HepG2 (cell line): ENCODE measurements at places on chromosomes 3 and 15.

- no peak for DNase-seq
Measured at GRCh38 chr3:193346259-193346658, 32.3 kb downstream of the ATP13A5 start.

GRCh38 chr15:41577863-41578735, 19.1 kb downstream of the TYRO3 start:
- no peak for DNase-seq

DNA sequence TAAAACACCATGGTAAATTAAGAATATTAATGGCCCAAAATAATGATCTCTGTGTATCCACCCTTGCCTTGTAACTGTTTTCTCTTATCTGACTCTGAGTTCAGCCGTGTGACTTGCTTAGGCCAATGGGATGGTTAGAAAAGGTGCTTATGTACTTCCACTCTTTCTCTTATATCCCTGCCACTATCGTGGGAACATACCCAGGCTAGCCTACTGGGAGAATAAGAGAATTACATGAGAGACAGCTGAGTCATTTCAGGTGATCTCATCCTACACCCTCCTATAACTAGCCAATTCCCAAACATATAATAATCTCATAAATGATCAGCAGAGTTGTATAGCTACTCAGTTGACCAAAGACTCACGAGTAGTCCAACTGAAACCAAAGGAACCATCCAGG, 98.3 kb upstream of the ABI3BP start:
- peak; percentile 5 for DNase-seq

DNA sequence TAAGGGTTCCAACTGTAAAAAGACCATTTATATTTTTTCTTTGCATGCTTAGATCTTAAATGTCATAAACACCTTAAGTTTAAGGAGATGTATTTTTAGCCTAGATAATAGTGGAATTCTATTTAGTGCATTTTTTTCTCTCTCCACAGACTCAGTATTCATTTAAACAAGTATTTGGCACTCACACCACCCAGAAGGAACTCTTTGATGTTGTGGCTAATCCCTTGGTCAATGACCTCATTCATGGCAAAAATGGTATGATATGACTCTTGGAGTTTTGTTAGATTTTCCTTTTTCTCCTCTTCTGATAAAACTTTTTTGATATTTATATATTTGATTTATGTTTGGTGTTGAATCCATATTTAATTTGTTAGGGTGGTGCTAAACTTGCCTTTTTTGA, 7.3 kb downstream of the KIF23 start:
- no peak for DNase-seq

- peak; percentile 74 for DNase-seq
Measured at GRCh38 chr3:105809208-105809888, 59.5 kb downstream of the CBLB start.

GRCh38 chr3:106161246-106161645, 292.4 kb upstream of the CBLB start:
- no peak for DNase-seq

DNA sequence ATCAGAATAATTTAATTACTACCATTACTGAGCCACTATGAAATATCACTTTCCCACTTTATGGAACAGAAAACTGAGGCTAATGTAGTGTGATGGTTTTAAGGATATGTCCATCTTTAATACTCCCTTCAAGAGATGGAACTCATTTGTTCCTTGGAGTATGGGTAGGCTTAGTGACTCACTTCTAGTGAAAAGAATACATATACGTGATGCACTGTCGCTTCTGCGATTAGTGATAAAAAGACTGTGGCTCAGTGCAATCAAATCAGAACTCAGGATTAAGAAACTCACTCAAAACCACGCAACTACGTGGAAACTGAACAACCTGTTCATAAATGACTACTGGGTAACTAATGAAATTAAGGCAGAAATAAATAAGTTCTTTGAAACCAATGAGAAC, 216.6 kb downstream of the SUCLG2 start:
- DNase-seq: no peak

DNA sequence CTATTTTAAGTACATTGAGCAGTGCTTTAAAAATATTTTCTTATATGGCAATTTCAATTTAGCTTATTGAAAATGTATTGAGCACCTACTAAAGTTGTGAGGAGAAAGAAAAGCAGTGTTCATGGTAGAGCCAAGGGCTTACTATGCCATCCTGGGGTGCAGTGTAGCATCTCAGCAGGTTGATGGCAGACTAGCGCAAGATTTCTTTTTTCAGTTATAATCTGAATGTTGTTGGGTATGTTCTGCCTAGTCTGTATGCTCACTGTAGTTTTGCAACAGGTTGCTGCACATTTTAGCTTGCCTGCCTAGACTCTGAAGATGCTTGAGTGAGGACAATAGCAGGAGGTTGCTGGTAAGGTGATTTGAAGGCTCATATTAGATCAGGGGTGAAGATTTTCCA, 103.1 kb upstream of the UNC13C start:
- DNase-seq: no peak

GRCh38 chr3:169144731-169145130, 518.8 kb downstream of the MECOM start:
- no peak for DNase-seq

- no peak for DNase-seq
Measured at GRCh38 chr15:61200626-61201025, 28.5 kb downstream of the RORA start.

DNA sequence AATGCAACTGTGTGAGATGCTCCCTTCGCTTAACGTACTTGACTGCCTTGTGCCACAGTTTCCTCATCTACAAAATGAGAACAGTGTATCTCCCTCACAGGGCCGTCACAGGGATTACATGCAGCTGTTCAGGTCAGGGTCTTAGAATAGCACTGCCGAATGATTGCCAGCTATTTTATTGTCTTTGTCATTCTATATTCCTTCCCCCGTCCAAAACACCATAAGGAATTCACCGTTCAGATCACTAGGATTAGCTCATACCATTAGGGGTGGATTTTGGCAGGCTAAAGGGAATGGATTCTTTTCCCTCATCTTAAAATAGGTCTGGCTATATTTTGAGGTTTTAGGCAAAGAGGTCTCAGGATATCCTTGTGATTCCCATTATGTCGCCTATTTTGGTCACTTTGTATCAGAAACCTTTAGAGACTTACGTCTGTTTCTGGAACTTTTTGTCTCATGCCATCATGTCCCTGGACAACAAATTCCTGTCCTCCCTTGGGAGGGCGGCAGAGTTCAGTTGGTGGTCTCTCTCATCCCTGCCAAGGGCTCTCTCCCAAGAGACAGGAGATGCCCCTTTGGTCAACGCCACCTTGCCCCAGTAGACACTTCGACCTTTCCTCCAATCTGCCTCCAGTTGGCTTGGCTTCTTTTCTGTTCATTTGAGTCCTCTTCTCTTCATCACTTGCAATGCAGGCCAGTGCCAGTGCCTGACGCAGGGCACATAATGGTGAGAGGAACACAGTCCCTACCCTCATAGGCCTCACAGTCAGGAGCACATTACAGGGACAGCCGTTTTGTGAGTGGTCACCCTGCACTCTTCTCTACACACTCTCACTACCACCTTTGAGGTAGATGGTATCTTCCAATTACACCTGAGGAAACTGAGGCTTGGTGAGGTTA, 171.6 kb upstream of the BHLHE40 start:
- no peak for DNase-seq

DNA sequence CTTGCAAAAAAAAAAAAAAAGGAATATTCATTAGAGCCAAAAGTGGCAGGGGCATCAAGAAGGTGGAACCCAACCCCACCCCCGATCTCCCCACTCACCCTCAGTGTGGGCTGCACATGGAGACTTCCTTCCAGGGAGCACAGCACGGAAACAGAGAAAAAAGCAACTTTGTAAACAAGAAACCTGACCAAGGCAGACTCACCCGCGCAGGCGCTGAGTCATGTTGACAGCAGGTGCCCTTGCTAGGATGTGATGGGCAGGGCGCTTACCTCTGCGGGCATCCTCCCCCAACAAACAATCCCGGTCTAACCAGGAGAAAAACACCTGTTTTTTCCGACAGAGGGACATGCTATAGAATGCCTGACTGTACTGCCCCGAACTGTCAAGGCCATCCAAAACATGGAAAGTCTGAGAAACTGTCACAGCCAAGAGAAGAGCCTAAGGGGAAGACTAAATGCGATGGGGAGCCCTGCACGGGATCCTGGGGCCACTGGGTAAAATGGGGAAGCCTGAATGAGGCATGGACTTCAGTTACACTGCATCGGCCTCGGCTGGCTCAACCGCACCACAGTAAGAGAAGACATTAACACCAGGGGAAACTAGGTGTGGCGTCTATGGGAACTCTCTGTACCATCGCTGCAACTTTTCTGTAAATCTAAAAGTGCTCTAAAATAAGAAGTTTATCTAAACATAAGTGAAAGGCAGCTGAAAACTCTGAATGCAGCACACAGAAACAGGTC, 66.7 kb upstream of the GATA2 start:
- DNase-seq: no peak

DNA sequence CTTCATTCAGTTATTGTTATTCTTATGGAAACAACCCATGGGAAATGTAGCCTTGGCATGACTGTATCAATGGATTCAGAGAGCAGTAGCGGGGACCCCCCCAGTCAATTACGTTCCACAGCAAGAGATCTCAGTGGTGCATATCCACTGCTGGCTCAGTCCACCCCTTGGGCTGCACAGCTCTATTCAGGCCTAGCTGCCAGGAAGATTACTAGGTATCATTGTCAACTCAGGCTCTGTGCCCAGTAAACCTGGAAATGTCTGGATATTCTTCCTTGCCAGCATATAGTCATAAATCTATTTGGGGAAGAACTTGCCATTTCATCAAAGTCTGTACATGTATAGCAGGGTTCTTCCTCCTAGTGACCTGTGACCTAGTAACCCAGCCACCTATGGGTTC, 128.1 kb upstream of the CCDC54 start:
- no peak for DNase-seq

DNA sequence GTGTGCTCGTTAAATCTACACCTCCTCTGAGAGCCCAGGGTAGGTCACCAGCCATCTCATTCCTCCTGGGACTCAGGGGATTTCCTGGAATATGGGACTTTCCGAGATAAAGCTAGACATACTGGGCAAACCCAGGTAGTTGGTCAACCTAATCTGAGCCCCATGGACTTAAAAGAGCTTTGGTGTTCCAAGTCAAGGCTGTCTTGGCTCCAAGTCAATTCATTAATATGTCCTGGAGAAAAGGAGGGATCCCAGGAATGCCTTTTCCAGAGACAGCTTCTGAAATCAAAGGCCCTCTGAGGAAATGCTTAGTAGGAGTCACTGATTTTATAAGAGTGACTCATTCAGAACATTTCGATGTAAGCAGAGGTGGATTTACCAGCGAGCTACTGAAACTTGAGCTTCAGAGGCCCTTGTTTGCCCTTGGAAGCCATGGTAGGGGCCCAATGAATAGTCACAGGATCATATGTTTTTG, 137.3 kb upstream of the UBE2E1 start:
- DNase-seq: no peak

- DNase-seq: no peak
Measured at GRCh38 chr15:69290346-69291164, 8.2 kb upstream of the PAQR5 start.

DNA sequence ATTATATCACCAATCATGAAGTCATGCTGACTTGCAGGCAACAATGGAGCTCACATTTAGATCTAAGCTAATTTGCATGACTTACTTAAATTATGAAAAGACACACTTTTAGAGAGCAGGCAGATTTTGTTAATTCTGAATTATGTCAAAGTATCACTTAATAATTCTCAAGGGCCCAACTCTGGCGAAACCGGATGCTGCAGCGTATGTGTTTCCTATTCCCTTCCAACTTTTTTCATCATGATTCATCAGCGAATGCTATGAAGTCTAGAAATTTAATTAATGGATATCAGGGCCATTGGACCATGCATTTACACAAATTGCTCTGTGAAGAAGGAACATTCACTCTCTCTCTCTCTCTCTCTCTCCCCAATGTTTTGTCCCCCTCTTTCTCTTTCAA, 63.5 kb upstream of the GOLGA8A start:
- DNase-seq: no peak

GRCh38 chr3:166110102-166110501, 272.9 kb upstream of the BCHE start:
- DNase-seq: no peak

GRCh38 chr15:67735896-67736295, 89.4 kb upstream of the SKOR1 start:
- DNase-seq: no peak

- DNase-seq: no peak
Measured at GRCh38 chr3:13599887-13600450, 51.0 kb downstream of the FBLN2 start.

- no peak for DNase-seq
Measured at GRCh38 chr15:93118904-93119303, 29.9 kb upstream of the RGMA start.

DNA sequence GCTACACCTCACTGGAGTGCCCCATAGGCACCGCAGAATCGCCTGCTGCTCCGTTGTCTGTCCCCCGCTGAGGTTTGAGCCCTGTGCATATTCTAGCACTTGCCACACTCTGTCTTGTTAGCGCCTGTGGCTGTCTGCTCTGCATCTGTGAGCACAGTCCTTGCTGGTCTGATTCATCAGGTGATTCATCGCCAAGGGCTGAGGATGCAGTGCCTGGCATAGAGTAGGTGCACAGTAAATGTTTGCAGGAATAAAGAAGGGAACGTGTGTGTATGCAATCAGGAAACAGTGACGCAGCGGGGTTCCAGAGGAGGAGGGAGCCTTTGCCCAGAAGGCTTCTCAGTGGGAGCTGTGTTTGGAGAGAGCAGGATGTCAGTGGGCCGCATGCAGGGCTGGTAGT, 124.0 kb upstream of the PLXNA1 start:
- DNase-seq: no peak

GRCh38 chr3:47872916-47873315, 70.0 kb downstream of the DHX30 start:
- no peak for DNase-seq

DNA sequence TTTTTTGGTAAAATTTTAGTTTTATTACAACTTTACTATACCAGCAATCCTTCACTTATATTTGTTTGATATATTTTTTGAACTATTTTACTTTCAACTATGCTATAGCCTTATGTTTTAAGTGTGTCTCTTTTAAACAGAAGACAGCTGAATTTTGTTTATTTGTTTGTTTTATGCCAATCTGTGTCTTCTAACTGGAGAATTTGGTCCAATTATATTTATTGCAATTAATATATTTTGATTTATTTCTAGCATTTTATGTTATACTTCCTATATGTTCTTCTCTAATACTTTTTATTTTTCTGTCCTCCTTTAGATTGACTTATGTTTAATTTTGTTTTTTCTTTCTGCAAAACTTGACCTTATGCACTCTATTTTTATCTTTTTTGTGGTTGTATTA, 4.9 kb upstream of the MME start:
- no peak for DNase-seq
